HepG2 (cell line): ENCODE measurements at places on chromosomes 1 and 21.
A peak's percentile ranks its signal among the peaks of the same experiment; 100 is the strongest.

DNA sequence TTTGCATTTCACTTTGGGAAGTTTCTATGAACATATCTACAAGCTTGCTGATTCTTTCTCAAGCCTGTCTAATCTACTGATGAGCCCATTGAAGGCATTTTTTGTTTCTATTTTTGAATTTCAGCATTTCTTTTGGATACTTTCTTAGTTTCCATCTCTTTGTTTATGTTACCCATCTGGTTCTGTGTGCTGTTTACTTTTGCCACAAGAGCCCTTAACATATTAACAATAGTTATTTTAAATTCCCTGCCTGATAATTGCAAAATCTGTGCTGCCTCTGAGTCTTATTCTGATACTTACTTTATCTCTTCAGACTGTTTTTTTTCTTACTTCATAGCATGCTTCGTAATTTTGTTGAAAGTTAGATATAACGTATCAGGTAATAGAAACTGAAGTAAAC, 75.8 kb upstream of the ZRANB2 start:
- DNase-seq: no peak

DNA sequence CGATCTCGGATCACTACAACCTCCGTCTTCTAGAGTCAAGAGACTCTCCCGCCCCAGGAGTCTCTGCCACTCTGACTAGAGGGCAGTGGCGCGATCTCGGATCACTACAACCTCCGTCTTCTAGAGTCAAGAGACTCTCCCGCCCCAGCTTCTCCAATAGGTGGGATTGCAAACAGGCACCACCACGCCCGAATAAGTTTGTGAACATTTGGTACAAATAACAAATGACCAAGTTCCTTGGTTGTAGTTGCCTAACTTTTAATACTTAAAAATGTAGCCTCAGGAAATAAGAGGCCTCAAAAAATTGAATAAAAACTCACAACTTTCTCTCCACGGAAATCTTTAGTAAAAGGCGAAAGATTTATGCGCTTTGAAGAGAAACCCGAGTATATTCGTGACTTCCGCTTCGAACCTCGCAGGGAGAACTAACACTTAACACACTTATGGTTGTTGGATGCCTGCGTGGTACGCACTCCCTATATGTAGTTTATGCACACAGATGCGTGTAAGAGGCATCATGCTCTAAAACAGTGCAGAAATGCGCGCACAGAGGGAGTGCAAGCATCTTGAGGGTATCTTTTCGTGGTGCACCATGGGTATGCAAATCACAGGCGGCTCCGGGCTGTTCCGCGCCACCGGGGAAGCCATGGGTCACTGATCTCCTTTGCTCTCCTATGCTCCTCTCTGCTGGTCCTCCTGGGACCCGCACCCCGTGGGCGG, 11.4 kb downstream of the BTBD19 start:
- peak; percentile 90 for DNase-seq

GRCh38 chr1:3611170-3612019, at the start of gene MEGF6:
TSS of gene MEGF6 (minus strand) at chr1:3611508. CDS start at chr1:3611268, 240 bp downstream.
- peak; percentile 43 for DNase-seq

DNA sequence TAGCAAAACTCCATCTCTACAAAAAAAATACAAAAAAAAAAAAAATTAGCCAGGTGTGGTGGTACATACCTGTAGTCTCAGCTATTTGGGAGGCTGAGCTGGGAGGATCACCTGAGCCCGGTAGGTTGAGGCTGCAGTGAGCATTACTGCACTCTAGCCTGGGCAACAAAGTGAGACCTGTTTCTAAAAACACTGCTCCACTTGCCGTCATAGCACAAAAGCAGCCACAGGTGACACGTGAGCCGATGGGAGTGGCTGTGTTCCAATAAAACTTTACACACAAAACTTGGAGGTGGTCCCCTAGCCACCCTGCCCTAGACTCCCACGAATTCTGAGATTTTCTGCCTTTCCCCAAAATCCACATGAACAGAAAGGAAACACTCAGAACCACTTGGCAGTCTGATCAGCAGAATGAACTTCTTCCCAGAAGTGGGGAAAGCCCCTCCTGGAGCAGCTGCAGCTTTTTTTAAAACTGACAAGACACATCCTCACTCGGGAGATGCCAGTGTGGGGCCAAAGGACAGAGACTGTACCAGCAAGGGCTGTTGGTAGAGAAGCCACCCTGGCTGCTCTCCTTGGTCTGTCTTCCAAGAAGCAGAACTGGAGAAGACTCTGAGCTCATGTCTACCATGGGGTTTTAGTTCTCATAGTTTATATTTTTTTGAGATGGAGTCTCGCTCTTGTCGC, 23.3 kb downstream of the PLEKHM2 start:
- DNase-seq: no peak

- DNase-seq: peak; percentile 54
These were observed 1.2 kb upstream of the UBAP2L start for GRCh38 chr1:154219541-154219940.

DNA sequence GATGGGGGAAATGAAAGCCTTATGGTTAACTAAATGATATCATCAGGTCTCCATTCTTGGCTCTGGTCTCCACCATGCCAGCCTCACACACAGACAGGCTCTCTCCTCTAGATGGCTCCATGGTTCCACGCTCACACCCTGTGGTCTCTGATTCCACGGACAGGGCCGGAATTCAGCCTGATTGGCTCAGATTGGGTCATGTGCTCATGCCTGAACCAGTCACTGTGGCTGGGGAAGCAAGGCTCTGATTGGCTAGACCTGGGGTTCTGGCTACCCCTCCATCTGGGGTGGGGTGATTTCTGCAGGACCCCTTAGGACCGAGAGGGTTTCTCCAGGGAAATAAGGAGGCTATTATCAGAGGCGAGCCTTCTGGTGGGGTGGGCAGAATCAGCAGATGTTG, 277.0 kb downstream of the PTPRU start:
- peak; percentile 35 for DNase-seq

DNA sequence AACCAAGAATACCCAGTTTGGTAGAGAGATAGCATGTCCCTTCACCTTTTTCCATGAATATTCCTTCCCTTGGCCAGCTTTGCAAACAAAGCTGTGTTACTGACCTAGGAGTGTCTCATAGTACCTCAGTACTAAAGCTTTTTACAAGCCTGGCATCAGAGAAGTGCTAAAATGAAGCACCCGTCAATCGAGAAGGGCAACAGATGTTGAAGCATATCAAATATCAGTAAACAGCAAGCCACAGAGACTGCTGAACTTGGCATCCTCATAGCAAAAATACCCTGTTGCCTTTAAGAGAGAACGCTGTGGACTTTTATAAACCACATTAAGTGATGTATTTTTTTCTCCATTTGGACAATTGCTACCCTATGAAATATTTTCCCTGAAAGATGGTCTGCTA, 128.6 kb upstream of the HOOK1 start:
- no peak for DNase-seq

DNA sequence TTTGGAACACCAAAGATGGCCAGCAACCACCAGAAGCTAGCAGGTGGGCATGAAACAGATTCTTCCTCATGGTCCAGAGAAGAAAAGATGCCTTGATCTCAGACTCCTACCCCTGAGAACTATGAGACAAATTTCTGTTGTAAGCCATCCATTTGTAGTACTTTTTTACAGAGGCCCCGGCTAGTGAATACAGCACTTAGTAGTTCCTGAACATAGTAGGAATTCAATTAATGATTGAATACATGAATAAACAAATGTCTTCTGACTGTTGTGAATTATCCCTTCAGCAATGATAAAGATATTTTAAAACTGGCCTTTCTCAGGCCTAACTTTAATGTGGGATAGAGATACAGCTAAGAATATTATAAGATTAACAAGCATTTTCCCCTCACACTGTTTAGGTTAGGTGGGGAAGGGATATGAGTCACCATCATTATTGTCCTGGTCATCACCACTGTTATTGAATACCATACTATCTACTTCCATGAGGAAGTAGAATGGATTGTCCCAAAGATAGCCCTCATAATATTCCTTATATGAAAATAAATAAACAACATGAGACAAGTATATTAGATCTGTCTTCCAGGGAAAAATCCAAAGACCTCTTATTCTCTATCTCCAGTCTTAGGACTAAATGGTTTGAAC, 51.4 kb downstream of the ADCY10 start:
- no peak for DNase-seq

DNA sequence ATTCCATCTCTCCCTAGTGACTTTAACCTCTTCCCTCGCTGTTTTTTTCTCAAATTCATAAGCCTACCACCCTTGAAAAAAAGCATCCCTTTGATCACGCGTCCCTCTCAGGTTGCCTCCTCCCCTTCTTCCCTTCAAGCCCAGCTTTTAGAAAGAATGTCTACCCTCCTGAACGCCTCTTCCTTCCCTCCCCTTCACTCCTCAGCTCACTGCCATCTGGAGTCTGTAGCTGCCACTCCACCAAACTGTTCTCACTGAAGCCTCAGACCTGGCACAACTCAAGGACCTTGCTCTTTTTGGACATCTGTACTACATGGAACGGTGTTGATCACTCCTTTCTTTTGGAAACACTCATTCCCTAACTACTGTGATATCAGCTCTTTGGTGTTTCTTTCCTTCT, 80.6 kb downstream of the SLC25A24 start:
- no peak for DNase-seq

- no peak for DNase-seq
These were observed at the start of gene P3R3URF for GRCh38 chr1:46176211-46176865. TSS of gene P3R3URF (minus strand) at chr1:46176488. CDS start at chr1:46176471, 17 bp downstream.

DNA sequence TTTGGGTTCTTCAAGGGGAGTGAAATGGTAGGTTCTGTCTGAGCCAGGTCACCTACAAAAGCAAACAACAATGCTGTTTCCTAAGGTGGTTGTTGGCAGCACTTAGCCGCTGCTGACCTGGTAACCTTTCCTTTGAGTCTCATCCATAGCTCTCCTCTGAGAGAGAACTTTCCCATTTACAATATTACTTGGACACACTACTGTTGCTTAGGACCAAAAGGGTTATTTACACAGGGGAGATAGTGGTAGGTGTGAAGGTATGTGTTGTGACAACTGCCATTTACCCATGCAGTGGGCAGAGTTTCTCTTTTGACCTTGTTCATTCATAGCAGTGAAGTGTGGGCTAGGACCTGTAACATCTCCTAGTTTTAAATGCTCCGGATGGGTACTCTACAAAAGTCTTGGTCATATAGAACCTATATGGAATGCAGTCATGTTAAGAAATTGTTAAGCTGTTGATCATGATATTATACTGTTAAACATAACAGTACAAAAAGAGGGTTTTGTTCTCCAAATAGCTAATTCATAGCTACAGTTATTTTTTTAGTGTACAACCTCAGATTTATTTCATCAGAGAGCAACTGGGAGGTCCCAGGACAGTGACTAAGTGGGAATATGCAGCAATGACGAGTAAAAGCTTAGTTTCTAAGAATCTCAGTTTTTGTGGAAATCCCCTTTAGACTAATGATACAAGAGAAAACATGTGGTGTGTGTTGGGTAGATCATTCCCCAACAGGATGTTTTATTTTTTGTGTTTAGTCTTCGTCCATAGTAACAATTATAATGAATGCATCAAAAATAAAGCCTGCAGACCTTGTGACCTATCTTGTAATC, 219.7 kb downstream of the NFIA start:
- DNase-seq: peak; percentile 56

DNA sequence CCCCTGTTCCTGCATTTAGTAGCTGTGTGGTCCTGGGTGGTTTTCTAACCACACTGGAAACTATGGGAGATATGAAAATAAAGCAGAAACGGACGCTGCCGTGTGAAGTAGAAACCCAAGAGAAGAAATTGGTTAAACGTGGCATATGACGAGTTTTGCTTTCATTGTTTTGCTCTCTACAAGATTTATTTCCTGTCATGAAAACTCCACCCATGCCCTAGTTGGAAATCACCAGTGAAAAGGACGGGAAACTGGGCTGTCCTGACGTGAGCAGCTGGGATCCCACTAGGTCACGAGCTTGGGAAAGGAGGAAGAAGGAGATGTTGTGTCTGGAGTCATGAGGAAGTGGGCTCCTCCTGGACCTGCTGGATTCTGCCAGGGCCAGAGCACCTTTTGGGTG, 120.8 kb upstream of the GADD45A start:
- no peak for DNase-seq

DNA sequence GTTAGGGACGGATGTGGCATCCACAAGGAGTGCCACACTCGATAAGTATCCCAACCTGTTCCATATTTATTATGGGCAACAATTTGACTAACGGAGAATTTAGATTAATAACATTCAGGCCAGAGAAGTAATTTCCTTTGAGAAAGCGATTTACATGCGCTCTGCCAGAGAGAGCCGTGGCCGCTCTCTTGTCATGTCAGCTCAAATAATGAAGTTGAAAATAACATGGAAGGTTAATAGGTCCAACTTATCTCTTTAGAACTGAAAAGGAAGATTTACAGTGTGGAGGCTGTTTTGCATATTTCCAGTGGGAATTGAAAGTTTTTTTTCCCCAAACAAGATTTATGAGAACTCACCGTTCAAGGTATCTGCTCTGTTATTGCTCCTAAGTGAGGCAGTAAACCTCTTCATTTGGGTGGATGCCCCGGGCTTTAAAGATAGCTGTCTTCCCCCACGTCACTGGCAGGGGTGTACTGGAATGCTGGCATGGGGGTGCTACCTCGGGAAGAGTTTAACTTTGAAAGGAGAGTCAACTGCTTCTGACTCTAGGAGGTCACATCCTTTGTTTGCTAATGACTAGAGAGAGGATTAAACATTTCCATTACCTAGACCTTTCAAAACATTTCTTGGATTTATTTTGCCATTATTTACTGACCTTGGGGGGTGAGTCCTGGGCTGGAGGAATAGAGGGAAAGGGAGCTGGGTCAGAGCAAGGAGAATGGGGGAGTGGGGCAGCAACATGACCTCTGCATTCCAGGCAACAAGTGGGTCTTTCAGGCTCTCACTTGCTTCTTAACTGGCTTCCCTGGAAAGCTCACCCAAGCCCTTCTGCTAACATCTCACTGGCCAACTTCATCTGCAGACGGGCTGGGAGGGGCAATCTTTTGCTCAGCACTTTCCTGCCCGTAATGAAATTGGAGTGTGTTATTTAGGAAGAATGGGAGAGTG, 204.2 kb downstream of the CAMTA1 start:
- DNase-seq: no peak

DNA sequence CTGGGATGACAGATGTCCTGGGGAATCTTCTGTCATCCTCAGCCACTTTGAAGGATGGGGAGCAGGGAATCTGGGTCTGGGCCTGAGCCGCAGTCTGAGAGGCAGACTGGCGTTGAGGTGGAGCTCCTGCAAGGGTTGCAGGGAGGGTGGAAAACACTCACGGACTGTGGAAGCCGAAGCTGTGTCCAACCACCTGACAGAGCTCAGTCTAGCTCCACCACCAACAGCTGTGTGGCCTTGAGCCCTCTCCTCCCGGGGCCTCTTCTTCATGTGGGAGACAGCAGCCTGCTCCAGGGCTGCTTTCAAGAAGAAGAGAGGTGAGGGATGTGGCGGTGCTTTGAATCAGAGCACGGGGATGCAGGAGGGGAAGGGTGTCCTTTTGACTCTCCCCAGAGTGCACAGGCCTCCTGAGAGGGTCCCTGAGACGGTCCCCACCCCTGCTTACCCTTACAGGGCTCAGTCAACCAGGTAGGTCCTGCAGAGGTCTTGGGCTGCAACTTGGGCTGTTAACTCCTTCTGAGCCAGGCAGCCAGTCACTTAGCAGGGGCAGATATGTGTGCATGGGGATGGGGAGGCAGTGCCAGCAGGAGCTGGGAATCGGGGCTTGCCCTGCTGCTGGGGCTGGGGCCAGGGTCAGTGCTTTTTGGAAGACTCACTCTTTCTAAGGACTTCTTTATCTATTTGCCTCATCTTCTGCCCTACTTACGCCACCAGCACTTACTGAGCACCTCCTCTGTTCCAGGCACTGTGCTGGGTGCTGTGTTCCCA, 216.3 kb downstream of the PTPRU start:
- DNase-seq: no peak
